Activated B cell treated with CpG ODN at 0.5 μM for 24 hours (primary cell): ENCODE measurements at places on chromosomes 5 and 9. TPM values are rescaled to one million over a fixed set of nuclear protein-coding genes. Genes with fewer than 3 reads are reported as not detected.

OTP gene
- total RNA-seq = not detected in 2 replicates

PGM5 gene
- total RNA-seq = not detected in 2 replicates

GRCh38 chr5:116650964-116651363, 76.3 kb upstream of the SEMA6A start:
- no peaks in the 10 kb centered on the region for H3K4me1 ChIP-seq
- no peak overlapping the region for H3K4me3 ChIP-seq
- no peaks in the 10 kb centered on the region for H3K36me3 ChIP-seq

- no peak for DNase-seq
- H3K27ac ChIP-seq = no peak overlapping the region
- no peak overlapping the region for H3K4me3 ChIP-seq
- peaks cover 2% of the 10 kb centered on the region for H3K27me3 ChIP-seq
- H3K36me3 ChIP-seq = no peaks in the 10 kb centered on the region
- no peaks in the 10 kb centered on the region for H3K4me1 ChIP-seq
Observed at GRCh38 chr5:54403121-54403520, 52.4 kb upstream of the HSPB3 start.

DNA sequence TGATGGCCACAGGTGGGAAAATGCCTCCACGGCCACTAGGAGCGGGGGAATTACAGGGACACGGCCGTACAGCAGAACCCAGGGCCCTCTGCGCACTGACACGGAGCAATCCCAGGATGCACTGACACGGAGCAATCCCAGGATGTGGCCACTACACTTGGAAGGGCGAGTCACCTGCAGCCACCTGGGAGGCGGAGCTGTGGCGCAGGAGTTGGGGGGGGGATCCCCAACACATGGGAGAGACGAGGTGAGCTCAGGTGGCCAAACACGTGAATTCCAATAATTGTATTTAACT, 6.8 kb downstream of the CLPTM1L start:
- H3K27me3 ChIP-seq = no peaks in the 10 kb centered on the region
- H3K4me3 ChIP-seq = no peak overlapping the region
- H3K4me1 ChIP-seq = peaks cover 24% of the 10 kb centered on the region

IFNB1 gene
- total RNA-seq = not detected in 2 replicates

GRCh38 chr9:6055216-6055615, 39.8 kb upstream of the RANBP6 start:
- DNase-seq = no peak
- H3K27me3 ChIP-seq = peaks cover 3% of the 10 kb centered on the region
- H3K4me3 ChIP-seq = no peak overlapping the region
- no peaks in the 10 kb centered on the region for H3K36me3 ChIP-seq

GRCh38 chr5:146947181-146947941, 68.8 kb upstream of the PPP2R2B start:
- H3K27me3 ChIP-seq = no peaks in the 10 kb centered on the region
- H3K4me1 ChIP-seq = no peaks in the 10 kb centered on the region
- H3K36me3 ChIP-seq = no peaks in the 10 kb centered on the region
- H3K4me3 ChIP-seq = no peak overlapping the region
- DNase-seq = no peak
- no peak overlapping the region for H3K27ac ChIP-seq

- no peak overlapping the region for H3K4me3 ChIP-seq
- no peaks in the 10 kb centered on the region for H3K36me3 ChIP-seq
- peaks cover 7% of the 10 kb centered on the region for H3K4me1 ChIP-seq
- no peaks in the 10 kb centered on the region for H3K27me3 ChIP-seq
- DNase-seq = no peak
- H3K27ac ChIP-seq = no peak overlapping the region
Observed at GRCh38 chr5:68440651-68441050, 225.1 kb downstream of the PIK3R1 start.

DNA sequence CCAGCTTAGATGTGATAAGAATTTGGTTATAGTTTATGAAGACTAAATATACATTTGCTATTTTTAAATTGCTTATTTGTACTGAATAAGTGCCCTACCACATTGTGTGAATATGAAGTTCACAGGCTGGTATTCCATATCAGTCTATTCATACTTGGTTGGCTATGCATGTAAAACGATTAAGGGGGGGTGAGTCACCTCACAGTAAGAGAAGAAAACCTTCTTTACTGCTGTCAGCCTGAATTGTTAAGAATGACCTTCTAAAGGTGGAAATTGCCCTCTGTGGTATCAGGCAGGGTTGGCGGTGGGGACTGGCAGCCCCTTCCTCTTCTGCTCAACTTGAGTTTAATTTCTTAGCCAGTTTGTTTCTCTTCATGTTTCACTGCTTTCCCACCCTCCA, 127.0 kb upstream of the RPS23 start:
- H3K27ac ChIP-seq = no peak overlapping the region
- H3K36me3 ChIP-seq = no peaks in the 10 kb centered on the region
- H3K4me1 ChIP-seq = no peaks in the 10 kb centered on the region
- no peak overlapping the region for H3K4me3 ChIP-seq
- no peaks in the 10 kb centered on the region for H3K27me3 ChIP-seq
- DNase-seq = no peak

- no peak overlapping the region for H3K4me3 ChIP-seq
- peaks cover 2% of the 10 kb centered on the region for H3K27me3 ChIP-seq
- no peak overlapping the region for H3K27ac ChIP-seq
- H3K4me1 ChIP-seq = no peaks in the 10 kb centered on the region
- DNase-seq = no peak
- no peaks in the 10 kb centered on the region for H3K36me3 ChIP-seq
Observed at GRCh38 chr5:6838736-6839135, 125.5 kb downstream of the TENT4A start.

GRCh38 chr5:59777028-59777427, 116.5 kb downstream of the PDE4D start:
- DNase-seq = no peak
- H3K36me3 ChIP-seq = no peaks in the 10 kb centered on the region
- no peaks in the 10 kb centered on the region for H3K27me3 ChIP-seq
- H3K4me3 ChIP-seq = no peak overlapping the region

PDE6A gene
- not detected in 2 replicates for total RNA-seq

- DNase-seq = no peak
- H3K27ac ChIP-seq = no peak overlapping the region
- no peak overlapping the region for H3K4me3 ChIP-seq
- H3K27me3 ChIP-seq = peaks cover 26% of the 10 kb centered on the region
- peaks cover 17% of the 10 kb centered on the region for H3K4me1 ChIP-seq
Observed at GRCh38 chr5:135441919-135442318, 5.2 kb downstream of the DCANP1 start.

DNA sequence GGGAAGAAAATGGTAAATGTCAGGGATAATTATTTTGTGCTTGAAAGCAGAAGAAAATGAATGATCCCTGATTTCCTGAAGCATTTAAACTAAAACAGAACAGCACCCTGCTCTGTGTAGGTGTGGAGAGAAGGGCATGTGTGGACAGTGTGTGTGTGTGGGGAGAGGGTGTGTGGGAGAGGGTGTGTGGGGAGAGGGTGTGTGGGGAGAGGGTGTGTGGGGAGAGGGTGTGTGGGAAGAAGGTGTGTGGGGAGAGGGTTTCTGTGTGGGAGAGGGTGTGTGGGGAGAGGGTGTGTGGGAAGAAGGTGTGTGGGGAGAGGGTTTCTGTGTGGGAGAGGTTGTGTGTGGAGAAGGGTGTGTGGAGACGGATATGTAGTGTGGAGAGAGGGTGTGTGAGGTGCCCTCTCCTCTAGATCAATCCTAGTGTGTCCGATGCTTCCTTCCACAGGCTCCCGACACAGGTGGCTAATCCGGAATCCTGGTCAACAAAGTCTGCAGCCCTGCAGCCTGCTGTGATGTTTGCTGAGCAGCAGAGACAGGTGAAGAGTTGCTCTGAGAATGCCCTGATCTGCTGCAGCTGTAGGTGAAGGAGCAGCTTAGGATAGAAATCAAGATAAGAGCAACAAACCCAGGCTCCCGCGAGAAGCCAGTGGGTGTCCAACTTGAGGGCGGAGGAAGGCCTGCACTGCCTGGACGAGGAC, 15.5 kb downstream of the IRX4 start:
- H3K36me3 ChIP-seq = no peaks in the 10 kb centered on the region
- peaks cover 39% of the 10 kb centered on the region for H3K27me3 ChIP-seq
- no peak overlapping the region for H3K27ac ChIP-seq
- H3K4me3 ChIP-seq = no peak overlapping the region
- no peak for DNase-seq
- H3K4me1 ChIP-seq = no peaks in the 10 kb centered on the region
